LHCN-M2 (cell line): ENCODE measurements at places on chromosomes 5 and 9. TPM values are rescaled to one million over a fixed set of nuclear protein-coding genes. Genes with fewer than 3 reads are reported as not detected.

- DNase-seq, result no peak
Measured at GRCh38 chr9:20481437-20481836, 140.9 kb downstream of the MLLT3 start.

GRCh38 chr5:97094579-97095317 lies 47.7 kb downstream of the LIX1 start:
- no peak for DNase-seq

- DNase-seq, result no peak
Measured at GRCh38 chr9:104143550-104143910, 49.4 kb downstream of the SMC2 start.

DNA sequence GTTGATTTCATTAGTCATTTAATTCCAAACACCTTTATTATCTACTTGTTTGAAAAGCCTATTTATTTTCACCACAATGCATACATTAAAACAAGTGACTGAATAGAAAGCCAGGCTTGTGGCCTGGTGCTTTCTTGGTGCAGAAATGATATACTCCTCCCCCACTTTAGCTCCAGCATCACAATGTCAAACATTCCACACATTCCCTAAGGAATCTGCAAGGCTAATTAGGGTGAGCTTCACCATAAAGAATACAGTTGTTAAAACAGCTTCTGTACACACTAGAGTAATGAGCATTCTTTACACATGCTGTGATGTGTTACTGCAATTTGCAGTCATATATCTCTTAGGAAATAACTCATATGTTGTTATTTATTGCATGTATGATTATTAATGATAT lies 705.7 kb downstream of the CETN3 start:
- no peak for DNase-seq

DNA sequence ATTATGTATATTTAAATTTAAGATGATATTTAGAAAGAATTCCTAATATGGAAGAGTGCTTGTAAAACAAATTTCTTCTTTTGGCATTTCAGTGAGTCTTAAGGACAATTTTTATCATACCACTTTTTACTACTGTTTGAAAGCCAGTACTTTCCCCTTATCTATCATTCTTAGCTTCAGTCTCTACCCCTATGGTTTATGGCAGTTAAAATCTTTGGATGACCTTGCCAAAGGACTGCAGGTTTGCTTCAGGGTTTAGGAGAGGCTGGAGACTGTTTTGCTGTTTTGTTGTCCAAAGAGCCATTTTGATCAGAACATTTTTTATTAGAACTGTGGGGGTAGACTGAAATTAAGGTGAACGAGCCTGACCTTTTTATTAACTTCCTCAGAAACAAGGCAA lies 30.8 kb downstream of the SLC38A9 start:
- DNase-seq, result no peak

The RASEF gene
- total RNA-seq, result not detected in 2 replicates

DNA sequence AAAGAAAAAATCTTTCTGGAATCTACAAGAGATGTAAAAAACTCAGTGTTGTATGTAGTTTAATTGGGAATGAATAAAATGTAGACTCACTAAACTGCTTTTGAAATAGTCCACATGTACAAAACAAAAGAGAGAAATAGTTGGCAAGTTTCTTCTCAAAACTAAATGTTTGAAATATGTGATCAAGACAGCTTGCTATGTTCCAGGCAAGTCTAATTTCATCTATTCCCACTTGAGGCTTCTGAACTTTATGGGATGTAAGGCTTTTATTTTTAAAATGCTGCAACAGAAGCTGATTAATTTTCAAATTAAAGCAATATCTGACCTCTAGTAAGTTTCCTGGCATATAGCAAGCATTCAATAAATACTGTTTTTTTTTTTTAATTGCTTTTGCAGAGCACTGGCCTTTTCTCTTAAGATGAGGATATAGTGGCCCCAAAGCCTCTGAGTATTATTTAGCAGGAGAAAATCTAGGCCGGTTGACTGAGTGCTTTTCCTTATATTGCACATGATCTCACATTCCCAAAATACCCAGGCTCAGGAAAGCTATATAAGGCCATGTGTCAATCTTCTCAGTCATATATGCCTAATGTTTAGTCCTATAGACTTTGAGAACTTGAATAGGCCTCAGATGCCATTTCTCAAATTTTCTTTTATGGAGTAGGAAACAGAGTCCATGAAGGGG lies 183.2 kb downstream of the NTRK2 start:
- DNase-seq, result no peak
